Kidney tubule cell (primary cell): ENCODE measurements at places on chromosomes 3 and 15.

DNA sequence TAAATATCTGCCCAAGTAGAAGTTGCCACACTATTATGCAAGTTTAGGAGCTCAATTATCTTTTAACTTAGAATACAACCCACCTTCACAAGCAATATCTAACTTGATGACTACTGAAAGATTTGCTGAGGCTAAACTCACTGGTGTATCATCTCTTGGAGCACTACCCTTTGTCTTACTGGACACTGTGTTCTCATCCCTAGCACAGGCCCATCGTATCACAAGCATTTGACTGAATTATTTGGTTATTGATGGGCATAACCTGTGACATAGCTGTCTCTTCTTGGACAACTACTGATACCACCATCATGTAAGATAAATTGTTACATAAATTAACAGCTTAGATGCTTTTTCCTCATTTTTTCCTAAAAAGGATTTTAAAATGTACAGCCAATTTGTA, 216.2 kb upstream of the THBS1 start:
- no peak for DNase-seq

DNA sequence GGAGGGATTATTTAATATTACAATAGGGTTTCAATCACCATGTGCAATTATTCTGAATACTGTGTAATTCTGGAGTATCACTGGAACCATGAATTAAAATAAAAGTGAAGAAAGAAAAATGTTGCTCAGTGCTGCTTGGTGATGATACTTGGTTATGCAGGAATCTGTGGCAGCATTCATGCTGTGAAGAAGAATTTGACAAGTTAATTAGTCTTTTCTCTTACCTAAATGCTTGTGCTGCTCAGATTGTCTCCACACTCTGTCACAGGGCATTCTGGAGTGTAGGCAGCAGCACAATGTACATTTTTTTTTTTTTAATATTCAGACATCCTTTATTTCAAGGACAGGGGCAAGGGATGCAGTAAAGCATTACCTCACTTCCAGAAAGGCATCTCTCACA, 749.3 kb upstream of the CADM2 start:
- DNase-seq = no peak

DNA sequence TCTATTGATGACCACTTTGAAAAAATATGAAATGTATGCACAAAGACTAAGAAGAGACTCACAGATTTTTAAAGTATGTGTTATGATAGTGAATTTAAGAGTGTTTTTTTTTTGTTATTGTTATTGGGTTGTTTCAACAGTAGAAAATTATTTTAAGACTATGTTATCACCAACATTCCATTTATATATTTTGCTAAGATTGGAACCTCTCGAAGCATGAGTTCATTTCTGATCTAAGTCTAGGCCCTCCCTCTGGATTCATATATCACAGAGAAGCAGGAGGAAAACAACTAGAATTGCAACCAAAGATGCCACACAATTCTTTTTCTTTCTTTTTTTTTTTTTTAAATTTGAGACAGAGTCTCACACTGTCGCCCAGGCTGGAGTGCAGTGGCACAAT, 46.8 kb downstream of the ITGB5 start:
- no peak for DNase-seq

DNA sequence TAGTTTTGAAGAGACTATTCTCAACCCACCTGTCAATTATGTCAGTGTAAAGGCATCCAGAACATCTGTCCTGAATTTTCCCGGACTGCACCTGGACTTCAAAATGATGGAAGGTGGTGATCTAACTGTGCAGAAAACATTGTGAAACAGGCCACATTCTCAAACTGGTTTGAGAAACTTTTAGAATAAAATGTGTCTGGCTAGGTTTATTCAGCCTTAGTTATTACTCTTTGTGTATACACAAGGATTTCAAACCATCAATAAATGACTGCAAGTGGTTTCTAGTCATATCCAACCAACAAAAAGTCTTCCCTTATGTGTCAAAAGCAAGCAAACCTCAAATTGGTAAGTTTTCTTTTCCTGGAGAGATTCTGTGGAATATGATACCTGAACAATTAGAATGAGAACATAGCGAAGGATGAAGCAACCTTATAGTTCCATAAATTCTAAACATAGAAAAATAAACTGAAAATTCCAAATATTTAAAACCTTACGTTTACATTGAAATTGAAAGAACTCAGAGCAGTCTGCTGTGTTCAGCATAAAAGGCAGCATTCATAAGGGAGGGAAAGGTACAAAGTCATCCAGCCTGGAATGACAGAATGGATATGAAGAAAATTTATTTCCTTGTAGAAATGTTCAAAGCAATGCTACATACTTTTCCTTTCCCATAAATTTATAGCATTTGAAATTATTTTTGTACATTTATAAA, 306.6 kb upstream of the TGFBR2 start:
- DNase-seq = no peak

DNA sequence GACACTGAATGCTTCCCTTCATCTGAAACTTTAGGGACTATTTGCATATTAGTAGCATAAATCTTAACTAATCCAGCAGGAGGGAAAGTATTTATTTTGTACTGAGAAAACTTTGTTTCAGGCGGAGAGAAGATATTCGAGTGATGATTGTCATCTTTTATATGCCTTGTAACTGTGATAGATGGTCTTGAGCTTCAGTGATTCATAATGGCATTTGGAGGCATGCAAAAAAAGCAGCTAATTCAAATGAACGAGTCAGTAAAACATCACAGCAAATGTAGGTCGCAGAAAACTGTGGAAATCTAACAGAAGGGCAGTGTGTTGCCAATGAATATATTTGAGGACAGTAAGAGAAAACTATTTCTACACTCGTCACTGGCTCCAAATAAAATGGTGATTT, 643.7 kb upstream of the NAALADL2 start:
- DNase-seq = no peak

GRCh38 chr3:14518893-14519292, 21.2 kb downstream of the GRIP2 start:
- no peak for DNase-seq

DNA sequence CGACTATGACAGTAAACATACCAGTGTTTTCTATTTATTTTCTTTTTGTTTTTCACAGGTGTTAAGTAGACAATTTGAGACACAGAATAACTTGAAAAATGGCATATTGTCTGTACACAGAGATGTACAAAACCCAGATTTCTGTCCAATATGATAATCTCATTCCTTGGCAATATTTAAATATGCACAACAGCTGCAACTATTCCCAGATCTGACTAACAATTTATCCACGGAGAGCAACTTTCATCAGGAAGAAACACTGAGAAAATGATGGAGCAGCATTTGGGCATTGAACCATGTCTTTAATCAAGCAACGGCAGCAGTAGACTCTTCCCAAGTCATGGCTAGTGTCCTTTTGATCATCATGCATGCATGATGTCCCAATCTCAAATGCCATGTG, 452.6 kb downstream of the ZPLD1 start:
- DNase-seq = no peak

DNA sequence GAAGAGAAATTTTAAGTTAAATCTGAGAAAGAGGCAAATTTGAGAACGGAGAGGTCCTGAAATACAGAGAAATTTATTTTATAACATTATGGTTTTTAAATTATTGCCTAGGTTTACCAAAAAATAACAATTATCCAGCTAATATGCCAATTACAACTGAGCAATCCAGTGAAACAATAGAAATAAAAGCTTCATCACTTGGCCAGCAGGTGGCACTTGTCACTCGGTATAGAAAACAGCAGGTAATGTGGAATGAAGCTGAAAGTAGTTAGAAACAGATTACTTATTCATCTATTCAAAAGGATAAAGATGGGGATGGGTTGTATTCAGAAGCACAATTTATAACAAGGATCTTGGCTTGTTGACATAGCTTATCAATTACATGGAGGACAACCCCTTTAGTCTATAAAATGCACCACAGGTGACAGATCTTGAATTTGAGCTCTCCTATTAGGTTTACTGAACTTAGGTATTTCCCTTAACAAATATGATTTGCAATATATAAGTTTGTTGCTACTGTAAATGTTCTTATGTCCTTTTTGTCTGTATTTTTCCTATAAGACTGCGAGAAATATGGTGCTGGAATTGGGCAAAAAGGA, 70.1 kb upstream of the GUCA1C start:
- DNase-seq = peak; percentile 57

DNA sequence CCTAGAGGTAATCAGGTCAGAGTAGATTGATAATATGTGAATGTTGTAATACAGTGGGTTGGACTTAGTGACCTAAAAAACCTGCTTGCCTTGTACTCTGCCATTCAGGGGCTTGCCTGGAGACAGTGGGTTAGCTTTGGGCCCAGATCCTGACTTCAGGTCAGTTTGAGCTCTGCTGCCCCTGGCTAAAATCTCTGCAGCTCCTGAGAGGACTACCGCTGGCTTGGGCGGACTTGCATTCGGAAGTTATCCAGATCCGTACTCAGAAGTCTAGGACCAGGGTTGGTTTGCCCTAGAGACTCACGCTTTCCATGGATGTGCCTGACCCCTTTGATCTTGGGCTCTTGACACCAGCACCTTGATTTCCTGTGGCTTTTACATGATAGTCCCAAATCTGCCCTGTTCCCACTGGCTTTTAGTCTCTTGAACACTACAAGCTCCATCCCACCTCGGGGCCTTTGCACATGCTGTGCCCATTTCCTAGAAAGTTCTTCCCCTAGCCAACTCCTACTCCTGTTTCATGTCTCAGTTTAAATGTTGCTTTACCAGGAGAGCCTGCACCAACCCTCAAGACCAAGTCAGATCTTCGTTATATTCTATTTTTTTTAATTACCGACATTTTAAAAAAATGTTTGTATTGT, 5.9 kb downstream of the ACSBG1 start:
- no peak for DNase-seq

- no peak for DNase-seq
Observed at GRCh38 chr3:159624616-159625015, 364.0 kb upstream of the IL12A start.

- peak; percentile 64 for DNase-seq
Observed at GRCh38 chr3:51024121-51024520, 349.4 kb downstream of the DOCK3 start.

- DNase-seq = no peak
Observed at GRCh38 chr3:11074451-11074850, 79.8 kb upstream of the HRH1 start.

GRCh38 chr3:126845920-126846715, 136.8 kb upstream of the PLXNA1 start:
- no peak for DNase-seq

DNA sequence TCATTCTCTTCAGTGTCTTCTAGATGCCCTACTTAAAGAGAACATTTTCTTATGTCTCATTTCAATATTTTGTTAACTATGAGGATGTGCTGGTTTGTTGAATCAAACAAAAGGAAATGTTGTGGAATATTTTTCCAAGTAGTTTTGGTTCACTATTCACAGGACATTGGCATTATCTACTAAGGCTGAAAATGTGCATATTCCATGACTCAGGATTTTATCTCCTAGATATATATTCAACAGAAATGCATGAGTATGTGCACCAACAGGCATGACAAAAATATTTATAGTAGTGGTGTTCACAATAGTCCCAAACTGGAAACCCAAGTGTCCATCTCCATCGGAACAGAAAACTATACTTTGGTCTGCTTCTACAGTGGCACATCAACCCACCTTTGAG, 16.7 kb upstream of the NR1I2 start:
- DNase-seq = no peak

GRCh38 chr3:158221426-158221825, 111.5 kb downstream of the RSRC1 start:
- DNase-seq = no peak

GRCh38 chr3:156371701-156372100, 183.2 kb downstream of the SSR3 start:
- DNase-seq = no peak

GRCh38 chr3:182527745-182528144, 265.6 kb upstream of the ATP11B start:
- peak; percentile 84 for DNase-seq

DNA sequence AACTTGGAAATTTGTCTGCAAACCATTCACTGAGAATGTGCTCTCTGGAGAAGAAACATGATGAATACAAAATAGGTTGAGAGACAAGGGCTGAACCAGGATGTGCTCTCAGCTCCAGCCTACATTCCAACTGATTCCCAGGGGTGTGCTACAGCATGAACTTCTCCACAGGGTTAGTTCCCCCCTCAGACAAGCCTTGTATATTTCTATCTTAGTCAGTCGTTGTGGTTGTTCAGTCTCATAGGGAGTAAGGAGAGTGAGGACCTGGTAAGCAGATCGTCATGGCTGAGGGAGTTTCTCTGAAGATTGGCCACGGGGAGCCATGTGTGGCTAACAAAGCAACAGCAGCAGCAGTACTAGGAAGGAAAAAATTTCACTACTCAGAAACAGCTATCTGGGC, 919.7 kb upstream of the CADM2 start:
- DNase-seq = peak; percentile 1

DNA sequence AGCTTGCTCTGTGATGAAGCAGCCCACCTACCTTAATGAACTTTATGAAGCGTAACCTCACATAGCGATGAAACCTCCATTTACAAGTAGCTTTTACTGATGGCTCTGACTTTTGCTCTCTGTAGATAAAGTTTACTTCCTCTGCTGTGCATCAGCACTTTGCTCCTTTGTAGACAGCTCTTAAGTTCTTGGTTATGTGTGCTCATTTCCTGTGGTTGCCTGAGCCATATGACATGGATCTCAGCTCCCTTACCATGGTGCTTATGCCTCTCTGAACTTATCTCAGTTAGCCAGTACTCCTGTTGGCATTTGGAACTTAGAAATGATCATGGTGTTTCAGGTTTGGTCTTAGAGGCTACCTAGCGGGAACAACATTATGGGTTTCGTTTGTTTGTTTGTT, 7.8 kb downstream of the MFSD1 start:
- peak; percentile 46 for DNase-seq

GRCh38 chr3:128546646-128547045, 53.6 kb upstream of the GATA2 start:
- DNase-seq = no peak

- no peak for DNase-seq
Observed at GRCh38 chr15:79953951-79954444, 17.0 kb downstream of the BCL2A1 start.

DNA sequence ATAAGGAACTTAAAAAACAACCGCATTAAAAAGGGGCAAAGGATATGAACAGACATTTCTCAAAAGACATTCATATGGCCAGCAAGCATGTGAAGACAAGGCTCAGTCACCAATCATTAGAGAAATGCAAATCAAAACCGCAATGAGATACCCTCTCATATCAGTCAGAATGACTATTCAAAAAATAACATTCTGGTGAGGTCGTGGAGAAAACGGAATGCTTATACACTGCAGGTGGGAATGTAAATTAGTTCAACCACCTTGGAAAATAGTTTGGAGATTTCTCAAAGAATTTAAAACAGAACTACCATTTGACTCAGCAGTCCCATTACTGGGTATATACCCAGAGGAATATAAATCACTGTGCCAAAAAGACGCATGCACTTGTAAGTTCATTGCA, 496.6 kb upstream of the SGO1 start:
- DNase-seq = peak; percentile 89
